Cardiac muscle cell (in vitro differentiated cells and primary cell): ENCODE measurements at places on chromosomes 6 and 20. TPM values are rescaled to one million over a fixed set of nuclear protein-coding genes. Genes with fewer than 3 reads are reported as not detected.

Gene MATN4
- polyA plus RNA-seq = not detected in 2 replicates

DNA sequence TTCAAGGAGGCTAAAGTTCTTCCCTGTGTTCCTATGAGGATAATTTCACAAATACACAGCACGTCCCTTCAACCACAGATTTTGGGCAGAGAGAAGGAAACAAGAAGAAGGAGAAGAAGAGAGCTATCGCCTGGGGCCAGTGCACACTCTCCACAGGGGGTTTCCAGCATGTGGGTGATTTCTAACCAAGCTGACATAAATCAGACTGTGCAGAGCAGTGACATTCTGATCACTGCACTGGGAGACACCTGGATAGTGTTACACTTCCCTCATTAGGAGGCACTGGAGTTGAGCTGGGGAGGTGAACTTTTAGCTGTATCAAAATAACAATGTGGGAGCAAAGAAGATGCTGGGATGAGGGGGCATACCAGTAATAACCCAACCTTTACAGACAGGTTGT is 71.8 kb upstream of the CENPW start:
- DNase-seq = peak; percentile 7

- peak; percentile 54 for DNase-seq
Measured at GRCh38 chr6:131042664-131043063, 20.4 kb downstream of the EPB41L2 start.

- DNase-seq = peak; percentile 22
Measured at GRCh38 chr6:108798670-108799353, 49.4 kb upstream of the ARMC2 start.

DNA sequence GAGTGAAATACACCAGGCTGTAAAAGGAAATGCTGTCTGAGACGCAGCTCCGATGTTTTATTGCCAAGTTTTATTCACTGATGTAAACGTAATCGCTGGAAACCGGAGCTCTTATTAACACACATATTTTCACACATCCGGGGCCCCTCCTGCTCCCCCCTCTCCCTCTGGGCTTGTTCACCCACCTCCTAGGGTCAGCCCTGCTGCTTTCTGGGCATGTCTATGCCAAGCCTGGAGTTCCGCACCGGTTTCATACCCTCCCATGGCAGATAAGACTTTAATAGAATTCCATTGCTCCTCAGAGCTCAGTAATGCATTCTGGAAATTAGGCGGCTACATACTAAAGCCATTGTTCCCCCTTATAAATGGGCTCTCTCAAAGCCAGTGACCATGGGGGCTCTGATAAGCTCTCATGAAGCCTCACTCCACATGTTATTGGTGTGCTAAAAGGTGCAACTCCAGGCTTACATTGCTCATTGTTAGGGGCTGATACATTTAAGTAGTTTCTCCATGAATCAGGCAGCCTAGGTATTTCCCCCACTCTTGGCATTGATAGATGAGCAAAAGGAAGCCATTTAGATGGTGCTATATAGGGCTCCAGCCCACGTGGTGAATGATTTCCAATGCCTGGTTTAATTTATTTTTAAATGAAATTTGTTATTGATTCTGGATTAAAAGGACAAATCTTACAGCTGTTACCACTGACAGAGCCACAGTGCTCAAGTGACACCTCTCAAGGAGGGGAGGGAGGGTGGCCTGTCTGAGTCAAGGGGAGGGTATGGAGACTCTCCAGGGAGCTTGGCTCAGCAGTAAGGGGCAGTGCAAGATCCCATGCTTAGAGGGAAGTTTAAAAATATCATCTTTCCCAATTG is 4.5 kb upstream of the VSTM2L start:
- DNase-seq = no peak
